ENCODE measurements at places on chromosomes 3 and 15.

DNA sequence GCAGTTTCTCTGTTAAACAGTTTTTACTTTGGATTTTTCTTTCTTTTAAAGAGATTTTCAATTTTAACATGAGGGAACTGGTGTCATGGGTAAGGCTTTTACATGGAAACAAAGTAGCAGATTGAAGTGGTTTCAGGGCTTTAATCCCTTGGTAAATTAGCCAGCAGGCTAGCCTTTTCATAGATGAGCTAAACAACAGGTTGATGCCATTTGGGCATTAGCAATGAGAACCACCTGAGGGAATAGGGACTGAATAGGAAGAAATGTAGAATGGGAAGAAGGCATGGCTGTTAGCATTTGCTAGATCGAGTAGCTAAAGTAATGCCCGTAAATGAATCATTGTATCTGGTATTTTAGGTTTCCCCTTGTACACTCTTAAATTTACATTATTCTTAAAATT is 165.5 kb upstream of the MLF1 start:
- DNase-seq = no peak

DNA sequence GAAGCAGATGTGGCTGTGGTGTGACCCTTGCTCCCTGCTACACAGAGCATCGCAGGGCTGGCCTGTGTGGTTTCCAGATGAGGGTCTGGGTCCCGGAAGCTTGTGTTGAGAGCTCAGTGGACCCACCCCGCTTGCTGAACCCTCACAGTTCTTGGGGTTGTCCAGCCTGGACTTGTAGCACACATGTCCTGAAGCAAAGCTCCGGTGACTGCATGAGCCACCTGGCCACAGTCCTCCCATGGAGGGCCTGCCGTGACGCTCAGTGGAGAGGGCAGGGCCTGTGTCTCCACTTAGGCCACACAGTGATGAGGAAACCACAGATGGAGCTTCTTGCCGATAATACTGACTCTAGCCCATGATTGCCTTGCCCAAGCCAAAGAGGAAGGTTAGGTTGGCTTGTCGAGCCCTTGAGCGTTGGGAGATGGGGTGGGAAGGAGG is 62.6 kb downstream of the RGMA start:
- no peak for DNase-seq

DNA sequence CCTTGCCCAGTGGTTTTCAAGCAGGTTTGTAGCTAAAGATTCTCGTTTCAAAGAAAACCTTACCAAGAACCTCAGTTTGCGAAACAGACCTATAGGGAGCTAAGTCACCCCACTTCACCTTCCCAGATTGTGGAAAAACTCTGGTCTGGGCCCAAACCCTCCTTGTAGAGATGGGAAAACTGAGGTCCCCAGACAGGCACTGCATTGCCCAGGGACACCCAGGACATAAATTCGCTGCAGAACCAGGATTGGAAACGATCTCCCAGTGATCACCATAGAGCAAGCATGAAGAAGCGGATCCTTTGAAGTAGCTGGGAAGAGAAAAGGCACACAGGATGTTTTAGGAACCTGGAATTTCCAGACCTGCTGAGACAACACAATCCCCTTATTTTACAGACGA is 85.6 kb upstream of the PIAS1 start:
- no peak for DNase-seq

- DNase-seq = no peak
Observed at GRCh38 chr3:188003188-188004171, 150.5 kb upstream of the LPP start.

- no peak for DNase-seq
Observed at GRCh38 chr3:52415800-52416199, 29.1 kb downstream of the SEMA3G start.

DNA sequence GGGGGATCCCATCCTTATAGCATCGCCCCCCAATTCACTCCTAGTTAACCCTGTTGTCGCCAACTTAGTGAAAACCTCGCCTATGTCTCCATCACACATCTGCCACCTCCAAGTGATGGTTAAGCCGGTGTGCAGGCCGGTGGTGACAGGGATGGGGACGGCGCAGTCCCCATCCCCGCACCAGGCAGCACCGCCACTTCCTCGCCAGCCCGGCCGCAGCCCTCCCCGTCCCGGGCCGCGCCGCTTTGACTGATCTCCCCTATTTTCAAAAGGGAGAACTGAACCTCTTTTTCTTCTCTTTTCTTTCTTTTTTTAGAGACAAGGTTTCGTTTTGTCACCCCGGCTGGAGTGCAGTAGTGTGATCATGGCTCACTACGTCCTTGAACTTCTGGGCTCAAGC is 11.3 kb upstream of the MOBP start:
- no peak for DNase-seq

- no peak for DNase-seq
Observed at GRCh38 chr15:71282076-71282475, 166.8 kb downstream of the THSD4 start.

DNA sequence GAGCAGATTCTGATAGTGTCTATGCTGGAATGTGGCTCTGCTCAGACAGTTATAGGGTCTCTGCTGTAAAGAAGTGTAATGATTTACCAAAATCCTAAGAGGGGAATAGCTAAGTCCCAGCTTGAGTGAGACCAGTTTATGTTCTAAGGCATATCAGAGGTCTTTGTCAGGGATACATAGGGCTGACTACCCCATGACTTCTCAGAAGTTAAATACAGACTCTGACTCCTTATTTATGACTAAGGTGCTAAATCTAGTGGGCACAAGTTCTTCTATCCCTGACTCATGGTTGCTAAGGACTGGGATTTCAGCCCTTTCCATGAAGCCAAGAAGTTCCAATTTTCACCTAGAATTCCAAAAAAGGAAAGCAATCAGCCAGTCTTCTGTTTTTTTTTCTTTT is 192.6 kb upstream of the POU1F1 start:
- no peak for DNase-seq

DNA sequence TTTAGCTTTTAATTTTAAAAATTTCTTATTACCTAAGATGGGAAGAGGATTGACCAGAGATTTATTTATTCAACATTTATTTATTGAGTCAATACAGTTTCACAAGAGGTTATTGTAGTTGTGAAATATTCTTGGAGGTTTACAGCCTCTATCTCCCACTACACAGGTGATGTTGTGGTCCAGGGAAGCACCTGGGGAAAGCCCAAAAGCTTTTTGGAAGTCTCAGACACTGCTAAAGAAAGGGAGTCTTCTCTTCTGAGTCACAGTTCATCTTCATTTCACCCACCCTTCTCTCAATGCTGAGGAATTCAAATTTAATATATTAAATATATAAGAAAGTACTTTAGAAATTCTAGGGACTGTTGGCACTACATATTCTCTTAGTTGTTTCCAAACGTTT is 41.8 kb downstream of the SERPINI1 start:
- DNase-seq = no peak

DNA sequence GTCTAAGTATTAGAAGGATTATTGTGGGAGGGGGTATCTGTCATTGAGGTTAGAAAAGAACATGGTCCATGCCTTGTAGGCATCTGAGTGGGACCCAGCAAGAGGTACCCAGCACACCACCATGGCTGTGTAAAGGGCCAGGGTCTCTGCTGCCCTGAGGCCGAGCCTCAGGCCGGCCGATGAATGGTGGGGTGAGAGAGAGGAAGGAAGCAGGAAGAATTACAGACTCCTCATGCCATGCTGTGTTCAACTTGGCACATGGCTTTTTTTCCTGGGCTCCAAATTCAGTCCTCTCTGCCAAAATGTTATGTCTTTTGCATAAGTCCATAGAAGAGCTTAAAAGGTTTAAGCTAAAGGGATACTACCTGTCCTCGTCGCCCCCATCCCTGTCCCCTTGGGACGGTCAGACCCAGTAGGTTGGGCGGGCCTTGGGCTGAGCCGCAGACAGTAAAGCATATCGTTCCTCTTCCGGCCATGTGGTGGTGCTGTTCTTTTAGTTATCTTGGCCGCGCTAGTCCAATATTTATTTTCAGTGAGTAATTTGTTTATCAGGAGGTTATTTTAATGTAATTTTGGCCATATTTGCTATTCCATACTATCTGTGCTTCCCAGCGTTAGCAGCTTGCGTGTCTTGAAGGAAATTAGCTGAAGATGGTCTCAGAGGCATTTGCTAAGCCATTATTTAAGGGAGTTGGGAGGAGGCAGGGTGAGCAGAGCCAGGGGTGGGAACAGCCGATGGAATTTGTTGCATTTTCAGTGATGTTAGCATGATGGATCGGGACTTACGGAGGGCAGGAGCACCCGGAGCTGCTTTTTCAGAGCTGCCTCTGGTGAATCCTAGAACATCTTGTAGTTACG is 152.4 kb downstream of the AGBL1 start:
- DNase-seq = peak; percentile 29

GRCh38 chr15:62135532-62136134 is 29.5 kb downstream of the C2CD4B start:
- DNase-seq = no peak

DNA sequence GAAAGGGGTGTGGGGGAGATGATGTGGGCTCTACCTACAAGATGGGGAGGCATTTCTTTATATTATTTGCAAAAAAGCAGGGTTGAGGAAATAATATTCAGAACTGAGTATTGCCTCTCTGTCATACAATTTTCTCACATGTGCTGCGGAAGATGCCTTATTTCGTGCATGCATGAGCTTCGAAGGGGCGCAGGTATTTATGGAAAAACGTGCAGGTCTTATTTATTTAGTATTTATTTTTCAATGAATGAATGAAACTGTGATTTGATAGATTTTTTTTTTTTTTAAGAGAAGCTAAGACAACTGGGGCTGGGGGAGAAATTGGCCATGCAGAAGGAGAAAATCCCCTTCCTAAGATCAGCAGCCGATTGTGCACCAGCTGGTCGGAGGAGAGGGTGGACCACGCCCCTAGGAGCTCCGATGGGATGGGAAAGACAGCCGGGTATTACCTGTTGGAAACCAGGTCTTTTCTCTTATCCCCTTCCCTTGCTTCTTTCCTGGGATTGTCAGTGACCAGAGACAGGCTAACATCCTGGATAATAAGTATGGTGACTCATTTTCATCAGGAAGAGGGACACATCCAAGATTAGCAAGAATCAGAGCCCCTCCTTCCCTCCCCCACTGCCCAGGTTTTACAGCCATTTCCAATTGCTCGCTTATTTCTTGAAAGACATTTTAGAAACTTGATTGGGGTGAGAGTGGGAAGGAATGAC is 875 bp downstream of the GAP43 start:
- DNase-seq = no peak
